ENCODE measurements at places on chromosomes 3 and 15. TPM values are rescaled to one million over a fixed set of nuclear protein-coding genes. Genes with fewer than 3 reads are reported as not detected.

CCRL2 gene
- total RNA-seq: 0.62 TPM

SEC61A1 gene
- 329 TPM for total RNA-seq

GLT8D1 gene
- total RNA-seq: 98.1 TPM

EFHB gene
- 4.4 TPM for total RNA-seq

IQCH gene
- total RNA-seq: 1.8 TPM

ITIH3 gene
- not detected for total RNA-seq

ZNF774 gene
- 0.34 TPM for total RNA-seq

ARPIN gene
- total RNA-seq: 7.1 TPM

DAZL gene
- total RNA-seq: 0.10 TPM

RTP3 gene
- total RNA-seq: not detected

PTPRG gene
- 98.6 TPM for total RNA-seq

GMPS gene
- 22.5 TPM for total RNA-seq

TM4SF4 gene
- not detected for total RNA-seq

TRAK1 gene
- total RNA-seq: 18.7 TPM

GAP43 gene
- total RNA-seq: 4.9 TPM

LINGO1 gene
- 0.15 TPM for total RNA-seq

ZKSCAN7 gene
- total RNA-seq: 4.4 TPM

CLDN16 gene
- total RNA-seq: not detected

COL6A5 gene
- not detected for total RNA-seq

CHDH gene
- total RNA-seq: 0.62 TPM

TMF1 gene
- total RNA-seq: 25.3 TPM

SH2D7 gene
- not detected for total RNA-seq

RARB gene
- total RNA-seq: 2.2 TPM

CHRM5 gene
- total RNA-seq: 0.06 TPM

COMMD4 gene
- total RNA-seq: 43.5 TPM

MORC1 gene
- total RNA-seq: not detected

QARS1 gene
- total RNA-seq: 191 TPM

SSUH2 gene
- total RNA-seq: not detected

BTLA gene
- not detected for total RNA-seq

MYL3 gene
- 1.7 TPM for total RNA-seq

GXYLT2 gene
- total RNA-seq: 56.9 TPM

GPR160 gene
- 0.59 TPM for total RNA-seq

SLC9C1 gene
- not detected for total RNA-seq

THAP10 gene
- 1.5 TPM for total RNA-seq

RGMA gene
- 19.3 TPM for total RNA-seq

KLHDC8B gene
- total RNA-seq: 19.7 TPM

SCN11A gene
- 0.15 TPM for total RNA-seq

CADPS gene
- not detected for total RNA-seq

CCDC39 gene
- not detected for total RNA-seq

SNTN gene
- total RNA-seq: not detected

IL17RB gene
- total RNA-seq: not detected

RYR3 gene
- total RNA-seq: 0.10 TPM

FBLN2 gene
- 586 TPM for total RNA-seq

All from cardiac ventricle fibroblast (primary cell).